GM20000 (cell line): ENCODE measurements at places on chromosomes 1 and 21.

GRCh38 chr1:161153682-161154337 lies at the start of gene UFC1:
Gene UFC1 (plus strand): TSS chr1:161153978. CDS start chr1:161153998, 20 bp downstream.
- DNase-seq, result peak; percentile 88

GRCh38 chr1:168509875-168510791 lies 33.7 kb downstream of the XCL2 start:
- peak; percentile 60 for DNase-seq

DNA sequence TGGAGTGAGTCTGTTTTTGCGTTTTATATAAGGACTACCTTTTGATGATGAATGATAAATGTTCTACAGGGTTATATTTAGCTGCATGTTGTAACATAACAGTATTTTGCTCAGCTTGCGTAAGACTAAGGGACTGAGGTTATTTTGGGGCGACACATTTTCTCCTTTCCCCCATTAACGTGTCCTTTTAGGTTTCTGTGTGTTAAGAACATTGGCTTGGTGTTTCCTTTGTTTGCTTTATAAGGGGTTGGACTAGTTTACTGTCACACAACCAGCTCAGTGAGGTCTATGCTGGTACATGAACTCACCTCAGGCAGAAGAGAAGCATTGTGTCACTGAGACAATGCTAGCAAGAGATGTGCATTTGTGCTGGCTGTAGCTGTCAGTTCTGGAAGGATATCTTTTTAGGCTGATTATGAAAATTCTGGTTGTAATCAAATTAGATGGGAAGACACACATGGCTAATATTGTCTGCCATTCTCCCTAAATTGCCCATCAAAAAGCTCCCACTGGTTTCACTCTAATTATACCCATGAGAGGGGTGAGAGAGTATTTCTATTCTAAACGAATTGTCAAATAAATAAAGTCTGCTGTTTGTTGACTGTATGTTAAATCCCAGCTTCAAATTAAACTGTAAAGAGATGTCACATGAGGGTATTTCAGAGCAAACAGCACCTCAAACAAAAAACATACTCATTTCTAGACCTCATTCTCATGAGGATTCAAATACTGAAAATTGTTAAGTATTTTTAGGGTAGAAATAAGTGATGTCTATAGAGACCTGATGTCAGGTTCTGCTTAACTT lies 62.6 kb downstream of the CDC14A start:
- DNase-seq, result no peak

- no peak for DNase-seq
Observed at GRCh38 chr1:3211582-3212375, 142.8 kb downstream of the PRDM16 start.

DNA sequence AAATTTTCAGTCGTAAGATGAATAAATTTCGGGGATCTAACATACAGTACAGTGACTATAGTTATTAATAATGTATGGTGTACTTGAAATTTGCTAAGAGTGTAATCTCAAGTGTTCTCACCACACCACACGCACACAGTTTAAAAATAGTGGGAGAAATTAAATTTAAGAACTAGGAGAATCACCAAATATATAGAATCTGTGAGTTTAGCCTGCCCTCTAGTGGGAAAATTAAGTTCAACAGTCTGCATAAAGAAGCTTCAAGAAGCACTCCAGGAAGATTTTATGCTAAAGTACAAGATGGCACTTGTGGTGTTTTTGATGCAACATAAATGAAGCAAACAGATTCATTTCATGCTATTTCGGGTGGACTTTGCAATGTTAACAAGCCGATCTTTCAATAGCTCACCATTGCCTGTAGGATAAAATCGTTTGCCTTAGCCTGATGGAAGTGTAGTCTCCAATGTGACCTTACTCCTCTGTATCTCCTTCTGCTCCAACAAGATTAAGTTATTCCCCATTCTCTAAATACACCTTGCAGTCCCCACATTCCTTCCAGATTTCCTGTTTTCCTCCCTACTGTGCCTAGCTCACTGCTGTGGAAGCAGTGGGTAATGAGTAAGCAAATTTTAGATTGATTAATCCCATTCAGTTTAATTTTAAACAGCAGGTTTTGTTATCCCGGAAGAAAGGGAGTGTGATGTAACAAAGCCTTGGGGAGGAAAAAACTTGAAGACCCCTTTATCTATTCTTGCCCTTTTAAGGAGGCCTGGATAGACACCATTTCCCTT lies 8.7 kb upstream of the PIK3C2B start:
- DNase-seq, result no peak

DNA sequence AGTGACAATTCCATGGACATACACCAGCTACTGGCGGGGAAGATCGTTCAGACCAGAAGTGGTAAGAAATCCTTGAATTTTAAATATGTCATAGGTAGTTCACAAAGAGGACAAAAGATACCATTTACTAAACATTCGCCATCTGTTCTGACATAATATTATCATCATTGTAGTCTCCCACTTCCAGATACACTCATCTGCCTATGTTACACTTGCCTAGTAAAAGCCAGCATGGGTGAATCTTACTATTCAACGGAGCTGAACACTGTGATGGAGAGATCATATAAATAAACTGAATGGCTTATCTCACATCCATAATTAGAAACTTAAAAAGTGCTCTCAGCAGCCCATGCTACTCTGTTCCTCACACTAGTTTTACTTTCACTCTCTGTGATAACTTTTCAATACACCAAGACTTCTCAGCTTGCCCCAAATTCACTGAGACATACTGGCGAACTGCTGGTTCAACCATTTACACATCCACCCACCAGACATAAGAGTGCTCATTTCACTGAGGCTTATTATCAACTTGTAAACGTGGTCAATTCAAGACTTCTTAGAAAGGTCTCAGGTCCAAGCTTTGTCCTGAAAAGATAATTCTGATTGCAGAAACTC lies 463 bp upstream of the PRRC2C start:
- DNase-seq, result peak; percentile 53

GRCh38 chr1:67333603-67334002 lies 25.9 kb downstream of the IL12RB2 start:
- no peak for DNase-seq

DNA sequence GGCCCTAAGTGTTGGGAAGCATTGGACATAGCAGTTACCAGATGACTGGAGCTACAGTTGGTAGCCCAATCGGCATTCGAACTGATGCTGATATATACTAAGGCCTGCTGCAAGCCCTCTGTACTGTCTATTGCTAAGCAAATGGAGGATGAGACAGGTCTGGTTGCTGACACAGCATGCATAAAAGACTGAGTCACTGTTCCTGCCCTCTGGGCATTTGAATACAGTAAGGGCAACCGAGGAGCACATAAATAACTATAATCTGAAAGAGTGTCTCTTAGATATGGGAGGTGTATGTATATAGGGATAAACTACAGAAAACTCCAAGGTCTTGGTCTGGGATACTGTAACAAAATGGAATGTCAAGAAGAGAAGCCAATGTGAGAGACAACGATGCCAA lies 16.8 kb upstream of the MARK1 start:
- DNase-seq, result no peak

- no peak for DNase-seq
Observed at GRCh38 chr1:214341932-214342331, 61.0 kb downstream of the SMYD2 start.

- no peak for DNase-seq
Observed at GRCh38 chr1:215188302-215188950, 105.9 kb downstream of the KCNK2 start.

DNA sequence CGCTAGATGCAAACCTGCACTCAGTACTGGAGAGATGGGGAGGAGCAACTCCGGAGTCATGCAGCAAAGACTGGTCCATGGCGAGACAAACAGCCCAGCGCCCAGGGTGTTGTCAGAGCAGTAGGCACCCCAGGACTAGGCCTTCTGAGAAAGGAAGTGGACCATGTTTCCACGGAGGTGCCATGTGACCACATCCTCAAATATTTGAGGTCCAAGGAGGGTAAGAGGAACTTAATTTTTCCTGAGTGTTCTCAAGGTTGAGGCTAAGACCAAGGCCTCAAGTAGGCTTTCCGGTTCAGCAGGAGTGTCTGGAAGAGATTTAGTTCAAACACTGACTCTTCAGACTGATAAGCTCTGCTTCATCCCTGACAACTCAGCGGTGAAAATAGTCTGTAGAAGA lies 186.2 kb downstream of the RHOU start:
- no peak for DNase-seq

- no peak for DNase-seq
Observed at GRCh38 chr1:70075761-70076160, 129.6 kb downstream of the LRRC40 start.

DNA sequence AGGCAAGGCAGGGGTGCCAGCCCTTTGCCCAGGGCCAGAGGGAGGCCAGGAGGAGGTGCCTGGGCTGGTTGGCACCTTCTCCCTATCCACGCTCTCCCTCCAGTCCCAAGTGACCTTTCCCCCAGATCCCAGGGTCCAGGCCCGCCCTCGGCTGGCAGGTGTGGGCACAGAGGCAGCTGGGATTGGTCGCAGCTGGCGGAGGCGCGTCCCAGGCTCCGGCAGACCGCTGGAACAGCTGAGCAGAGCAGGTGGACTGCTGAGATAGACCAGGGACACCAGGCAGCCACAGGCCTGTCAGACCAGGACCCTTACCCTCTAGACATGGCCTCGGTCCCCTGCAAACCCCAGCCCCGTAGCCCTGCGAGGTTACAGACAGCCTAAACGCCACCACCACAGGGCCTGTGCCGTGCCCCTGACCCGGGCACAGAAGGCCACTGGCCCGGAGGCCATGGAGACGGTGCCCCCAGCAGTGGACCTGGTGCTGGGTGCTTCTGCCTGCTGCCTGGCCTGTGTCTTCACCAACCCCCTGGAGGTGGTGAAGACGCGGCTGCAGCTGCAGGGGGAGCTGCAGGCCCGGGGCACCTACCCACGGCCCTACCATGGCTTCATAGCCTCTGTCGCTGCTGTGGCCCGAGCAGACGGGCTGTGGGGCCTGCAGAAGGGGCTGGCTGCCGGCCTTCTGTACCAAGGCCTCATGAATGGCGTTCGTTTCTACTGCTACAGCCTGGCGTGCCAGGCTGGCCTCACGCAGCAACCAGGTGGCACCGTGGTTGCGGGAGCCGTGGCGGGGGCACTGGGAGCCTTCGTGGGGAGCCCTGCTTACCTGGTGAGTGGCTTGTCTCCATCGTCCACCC lies at the start of gene SLC25A34:
TSS of gene SLC25A34 (plus strand) at position 221 of the 854 bp plus-strand sequence. CDS start at position 449, 228 bp downstream.
- DNase-seq, result no peak

DNA sequence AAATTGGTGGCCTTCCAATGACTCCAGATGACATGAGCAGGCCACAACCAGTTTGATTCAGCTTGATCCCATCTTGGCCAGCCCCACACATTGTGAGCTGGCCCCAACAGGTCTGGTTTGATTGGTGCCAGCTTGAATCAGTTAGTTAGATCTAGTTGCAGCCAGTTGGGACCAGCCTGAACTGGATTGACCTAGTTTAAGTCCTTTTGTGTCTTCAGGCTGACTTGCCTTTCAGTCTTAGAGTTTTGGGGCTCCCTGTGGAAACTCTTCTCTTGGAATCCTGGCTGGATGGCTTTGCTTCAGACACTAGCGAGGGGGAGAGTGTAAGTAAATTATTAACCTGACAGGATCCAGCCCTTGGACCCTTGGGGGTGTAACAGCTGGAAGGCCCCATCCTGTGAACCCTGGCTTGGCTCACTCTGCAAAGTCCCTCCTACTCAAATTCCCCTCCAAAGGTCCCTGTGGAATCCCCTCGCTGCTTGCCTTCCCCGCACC lies 36.2 kb upstream of the POU3F1 start:
- no peak for DNase-seq

DNA sequence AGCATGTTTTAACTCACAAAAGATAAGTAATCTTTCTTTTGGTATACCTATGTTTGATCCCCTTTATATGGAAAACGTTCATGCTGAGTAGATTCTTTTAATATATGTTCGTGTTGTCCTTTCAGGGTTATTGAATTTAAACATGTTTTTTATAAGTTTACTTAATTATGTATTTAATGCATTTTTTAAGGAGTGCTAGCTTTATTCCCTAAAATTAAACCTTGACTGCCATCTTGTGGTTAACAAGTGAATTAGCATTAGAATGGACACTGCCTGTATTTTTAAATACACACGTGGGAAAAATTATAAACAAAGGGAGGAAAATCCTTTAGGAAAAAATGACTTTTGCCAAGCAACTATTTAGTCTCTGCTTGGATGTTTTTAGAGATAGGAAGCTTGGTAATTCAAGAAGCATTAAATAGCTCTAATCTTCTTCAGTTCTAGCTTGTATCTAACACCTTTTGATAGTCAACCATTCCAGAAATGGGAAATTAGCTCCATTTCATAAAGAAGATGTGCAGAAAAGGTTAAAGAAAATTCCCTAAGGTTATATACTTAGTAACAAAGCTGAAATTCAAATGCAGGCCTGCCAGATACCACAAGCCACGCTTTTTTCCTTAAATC lies 43.0 kb downstream of the UBE2U start:
- peak; percentile 25 for DNase-seq

DNA sequence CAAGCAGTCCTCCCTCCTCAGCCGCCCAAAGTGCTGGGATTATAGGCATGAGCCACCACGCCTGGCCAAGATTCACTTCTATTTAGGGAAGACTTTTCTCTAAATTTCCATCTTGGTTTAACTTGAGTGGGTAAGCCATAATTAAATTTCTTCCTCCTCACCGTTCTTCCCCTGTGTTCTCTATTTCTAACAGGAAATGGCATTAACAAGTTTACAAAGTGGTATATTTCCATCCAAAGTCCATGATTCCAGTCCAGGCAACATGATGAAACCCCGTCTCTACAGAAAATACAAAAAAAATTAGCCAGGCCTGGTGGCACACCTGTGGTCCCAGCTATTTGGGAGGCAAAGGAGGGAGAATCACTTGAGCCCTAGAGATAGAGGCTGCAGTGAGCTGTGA lies 92.1 kb downstream of the ZFYVE9 start:
- no peak for DNase-seq

DNA sequence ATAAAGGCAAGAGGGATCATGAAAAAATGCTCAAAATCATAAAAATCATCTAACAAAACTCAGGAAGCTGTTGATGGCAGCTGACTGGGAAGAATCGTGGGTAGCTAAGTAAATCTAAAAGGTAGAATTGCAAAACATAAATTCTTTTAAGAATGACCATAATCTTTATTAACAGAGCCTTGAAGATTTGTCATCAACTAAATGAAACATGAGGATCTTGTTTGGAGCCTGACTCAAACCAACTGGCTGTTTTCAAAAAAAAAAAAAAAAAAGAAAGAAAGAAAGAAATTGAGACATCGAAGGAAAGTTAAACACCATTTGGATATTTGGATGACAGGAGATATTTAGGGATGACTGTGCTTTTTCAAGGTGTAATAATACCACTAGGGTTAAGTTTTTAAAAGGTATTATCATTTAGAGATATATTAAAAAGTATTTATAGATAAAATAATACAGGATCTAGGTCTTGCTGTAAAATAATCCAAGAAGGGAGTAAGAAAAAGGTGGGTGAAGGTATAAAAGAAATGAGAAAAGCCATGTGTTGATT lies 48.6 kb downstream of the CD34 start:
- DNase-seq, result no peak

DNA sequence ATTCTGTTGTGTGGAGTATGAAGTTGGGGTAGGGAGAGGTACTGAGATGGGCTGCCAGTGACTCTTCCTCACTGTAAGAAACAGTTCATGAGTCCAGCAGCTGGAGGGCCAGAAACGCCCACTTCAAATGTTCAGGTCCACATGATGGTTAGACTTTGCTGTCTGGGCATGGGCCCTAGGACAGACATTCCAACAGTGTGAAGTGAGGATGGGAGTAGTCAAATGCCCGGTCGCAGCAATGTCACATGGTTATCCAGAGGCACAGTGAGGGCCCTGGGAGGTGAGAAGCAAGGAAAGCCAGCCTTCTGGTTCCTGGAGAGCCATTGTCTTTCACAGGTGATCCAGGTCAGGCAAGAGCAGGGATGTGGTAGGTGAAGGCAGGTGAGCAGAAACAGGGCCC lies 304.4 kb downstream of the HHAT start:
- no peak for DNase-seq
